RCC 7860 (cell line): ENCODE measurements at places on chromosomes 3 and 15.

- no peak for DNase-seq
These were observed 54.3 kb downstream of the LMCD1 start for GRCh38 chr3:8555725-8556472.

GRCh38 chr3:72784226-72784625, 64.0 kb downstream of the SHQ1 start:
- no peak for DNase-seq

DNA sequence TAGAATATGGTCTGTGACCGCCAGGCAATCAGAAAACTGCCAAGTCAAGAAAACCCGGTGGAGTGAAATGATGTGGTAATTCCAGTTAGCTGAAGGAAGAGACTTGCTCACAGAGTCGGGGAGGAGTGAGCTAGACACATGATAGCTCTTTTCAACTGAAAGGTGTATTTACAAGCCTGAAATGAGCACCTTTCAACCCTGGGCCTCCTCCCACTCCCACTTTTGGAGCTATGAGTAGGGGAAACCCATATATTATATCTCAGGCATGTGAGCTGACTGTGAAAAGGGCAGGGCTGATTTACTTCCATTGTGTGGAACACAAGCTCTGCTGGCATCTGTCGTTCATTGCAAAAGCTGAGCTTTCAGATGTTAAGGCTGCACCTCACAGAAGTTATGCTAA, 960.2 kb downstream of the TUSC7 start:
- DNase-seq: no peak

DNA sequence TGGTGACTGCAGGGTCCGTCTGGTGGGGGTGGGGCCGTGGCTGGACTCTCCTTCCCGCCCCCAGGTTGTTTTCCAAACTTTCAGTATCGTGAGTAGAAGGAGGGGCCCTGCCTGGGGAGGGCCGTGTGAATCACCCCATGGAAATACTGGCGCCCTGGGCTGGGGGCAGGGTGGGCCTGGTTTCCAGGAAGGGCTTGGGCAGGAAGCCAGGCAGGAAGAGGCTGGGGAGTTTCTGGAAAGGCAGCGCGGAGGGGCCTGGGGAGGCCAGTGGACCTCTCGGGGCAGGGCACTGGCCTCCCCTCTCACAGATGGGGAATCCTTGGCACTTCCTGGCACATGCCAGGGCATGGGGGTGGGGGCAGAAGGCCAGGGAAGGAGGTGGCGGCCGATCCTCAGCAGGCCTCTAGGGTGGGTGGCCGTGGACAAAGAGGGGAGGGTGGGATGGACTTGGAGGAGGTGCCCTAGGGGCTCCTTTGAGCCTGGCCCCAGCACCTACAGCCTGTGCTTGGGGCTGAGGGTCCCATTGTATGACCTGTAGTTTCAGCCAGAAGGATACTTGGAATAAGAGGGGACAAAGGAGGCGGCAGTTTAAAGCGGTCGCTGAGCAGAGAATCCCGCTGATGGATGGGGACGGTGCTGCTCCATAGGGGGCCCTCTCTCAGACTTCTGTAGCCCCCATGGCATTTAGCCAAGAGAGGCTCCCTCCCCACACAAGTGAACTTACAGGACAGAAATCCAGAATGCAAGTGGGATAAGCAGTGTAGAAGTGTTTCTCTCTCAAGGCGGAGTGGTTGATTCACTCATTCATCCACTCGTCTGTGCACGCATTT, 56.5 kb upstream of the GATA2 start:
- DNase-seq: peak; percentile 38
